Ascending aorta (tissue), 2 donors: ENCODE measurements at places on chromosomes 11 and 22. TPM values are rescaled to one million over a fixed set of nuclear protein-coding genes. Genes with fewer than 3 reads are reported as not detected.

DNA sequence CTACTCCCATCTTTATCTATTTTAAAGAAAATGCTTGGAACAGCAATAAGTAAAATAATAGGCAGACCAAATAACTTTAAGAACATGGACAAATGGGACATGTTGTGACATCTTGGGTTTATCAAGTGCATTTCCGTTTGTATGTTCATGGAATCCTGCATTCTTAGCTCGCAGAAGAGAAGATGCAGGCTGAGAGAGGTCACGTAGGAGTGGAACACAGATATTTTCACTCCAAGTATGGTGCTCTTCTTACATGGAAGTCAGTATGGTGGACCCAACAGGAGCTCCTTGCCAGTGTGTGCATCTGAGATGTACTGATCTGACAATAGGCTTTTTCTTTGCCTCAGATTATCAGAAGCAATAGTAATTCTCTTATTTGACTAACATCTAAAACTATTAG lies 1.7 kb downstream of the E2F8 start:
- H3K27ac ChIP-seq = no peak overlapping the region
- peaks cover 23% of the 10 kb centered on the region for H3K27me3 ChIP-seq
- no peak overlapping the region for H3K4me3 ChIP-seq
- no peak for DNase-seq
- peaks cover 17% of the 10 kb centered on the region for H3K4me1 ChIP-seq
- H3K36me3 ChIP-seq = no peaks in the 10 kb centered on the region

DNA sequence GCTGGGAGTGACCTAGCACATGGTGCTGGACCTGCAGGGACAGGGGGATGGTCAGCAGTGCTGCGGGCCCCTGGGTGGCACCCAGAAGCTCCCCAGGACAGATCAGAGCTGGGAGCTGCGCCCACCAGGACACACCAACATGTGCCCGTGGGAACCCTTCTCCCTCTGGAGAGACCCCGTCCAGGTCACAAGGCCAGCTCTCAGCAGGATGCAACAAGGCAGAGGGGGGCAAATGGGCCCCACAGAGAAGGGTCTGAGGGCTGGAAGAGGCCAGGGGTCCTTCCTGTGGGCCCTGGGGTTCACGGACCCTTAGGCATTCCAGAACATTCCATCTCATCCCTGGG lies 6.2 kb downstream of the DUSP8 start:
- DNase-seq = no peak
- no peak overlapping the region for H3K27ac ChIP-seq
- no peak overlapping the region for H3K4me3 ChIP-seq
- no peaks in the 10 kb centered on the region for H3K27me3 ChIP-seq

DNA sequence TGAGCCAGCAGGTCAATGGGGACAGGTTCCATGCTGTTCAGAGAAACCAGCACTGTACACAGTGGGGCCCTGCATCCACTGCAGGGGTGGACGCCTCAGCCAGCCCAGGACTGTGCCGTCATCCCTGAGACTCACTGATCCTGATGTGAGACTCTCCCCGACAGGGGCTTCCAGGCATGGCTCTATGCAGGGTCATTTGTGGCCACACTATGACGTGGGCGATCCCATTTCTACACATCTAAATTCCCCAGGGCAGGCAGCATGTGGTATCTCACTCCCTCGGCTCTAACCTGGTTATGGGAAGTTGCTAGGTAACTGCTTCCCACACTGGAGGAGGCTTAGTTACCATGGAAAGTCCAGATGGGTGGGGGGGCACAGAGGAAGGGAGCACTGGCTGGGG lies 14.2 kb upstream of the FAM83F start:
- no peaks in the 10 kb centered on the region for H3K4me1 ChIP-seq
- DNase-seq = no peak
- H3K4me3 ChIP-seq = no peak overlapping the region
- no peaks in the 10 kb centered on the region for H3K36me3 ChIP-seq
- no peak overlapping the region for H3K27ac ChIP-seq
- H3K27me3 ChIP-seq = no peaks in the 10 kb centered on the region

DNA sequence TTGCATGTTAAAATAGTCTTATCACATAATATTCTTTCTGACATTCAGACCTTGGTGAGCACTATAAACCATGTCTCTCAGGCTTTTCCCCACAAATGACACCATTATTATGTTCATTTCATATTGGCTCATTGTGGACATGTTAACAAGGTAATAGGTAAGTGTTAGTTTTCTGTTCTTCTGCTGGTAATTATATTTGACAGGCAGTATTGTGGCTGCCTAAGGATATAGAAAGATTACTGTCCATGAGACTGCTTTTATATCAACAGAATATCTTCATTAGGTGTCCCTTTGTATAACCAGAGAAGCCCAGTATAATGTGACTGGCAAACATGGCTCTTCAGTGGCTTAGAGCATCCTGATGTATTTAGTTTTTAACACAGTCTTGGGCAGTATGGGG lies 590.7 kb downstream of the NELL1 start:
- no peaks in the 10 kb centered on the region for H3K27me3 ChIP-seq
- no peaks in the 10 kb centered on the region for H3K36me3 ChIP-seq
- H3K4me1 ChIP-seq = no peaks in the 10 kb centered on the region
- H3K27ac ChIP-seq = no peak overlapping the region
- no peak overlapping the region for H3K4me3 ChIP-seq
- DNase-seq = no peak

- H3K4me1 ChIP-seq = no peaks in the 10 kb centered on the region
- peaks cover 14% of the 10 kb centered on the region for H3K36me3 ChIP-seq
- no peak overlapping the region for H3K4me3 ChIP-seq
- no peaks in the 10 kb centered on the region for H3K27me3 ChIP-seq
- H3K27ac ChIP-seq = no peak overlapping the region
These were observed 6.8 kb downstream of the MAP4K2 start for GRCh38 chr11:64796047-64796756.

DNA sequence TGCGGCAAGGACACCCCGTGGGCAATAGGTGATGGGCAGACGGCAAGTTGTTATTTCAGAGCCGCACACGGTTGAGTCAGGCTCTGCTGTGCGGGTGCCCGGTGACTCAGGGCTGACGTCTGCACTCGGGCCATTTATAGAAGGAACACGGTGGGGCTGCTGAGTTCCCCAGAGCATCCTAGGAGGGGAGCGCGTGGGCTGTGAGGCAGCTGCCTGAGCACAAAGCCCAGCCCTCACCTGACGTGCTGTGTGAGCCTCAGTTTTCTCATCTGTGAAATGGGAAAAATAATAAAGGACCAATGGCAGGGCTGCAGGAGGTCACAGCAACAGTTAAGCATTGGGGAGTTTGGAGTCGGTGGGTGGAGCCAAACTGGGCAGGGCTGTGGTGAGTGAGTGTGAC lies 11.3 kb upstream of the RHOD start:
- H3K4me1 ChIP-seq = no peaks in the 10 kb centered on the region
- DNase-seq = peak; percentile 33

- no peak for DNase-seq
- H3K4me3 ChIP-seq = no peak overlapping the region
- H3K4me1 ChIP-seq = no peaks in the 10 kb centered on the region
- H3K27ac ChIP-seq = no peak overlapping the region
- H3K36me3 ChIP-seq = no peaks in the 10 kb centered on the region
These were observed 117.3 kb upstream of the POU2AF2 start for GRCh38 chr11:111128076-111128870.

DNA sequence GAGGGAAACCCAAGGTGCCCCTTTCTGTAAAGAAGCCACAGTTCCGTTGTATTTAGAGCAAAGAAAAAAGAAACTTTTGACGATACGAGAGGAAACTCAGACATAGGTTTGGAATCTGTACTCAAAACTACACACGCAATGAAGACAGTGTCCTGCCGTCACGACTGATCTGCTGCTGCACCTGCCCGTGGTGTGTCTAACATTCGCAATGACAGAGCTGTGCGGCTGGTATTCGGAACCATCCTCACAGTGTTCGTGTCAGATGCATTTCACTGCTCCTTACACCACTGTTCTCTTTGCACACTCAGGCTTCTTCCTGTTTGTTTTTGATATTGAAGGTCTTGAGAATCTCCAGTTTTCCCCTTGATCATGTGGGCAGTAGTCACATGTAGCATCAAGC lies 84.8 kb downstream of the RTL6 start:
- no peaks in the 10 kb centered on the region for H3K4me1 ChIP-seq
- H3K36me3 ChIP-seq = no peaks in the 10 kb centered on the region
- no peak overlapping the region for H3K27ac ChIP-seq
- H3K4me3 ChIP-seq = no peak overlapping the region
- no peak for DNase-seq

- no peaks in the 10 kb centered on the region for H3K4me1 ChIP-seq
- no peaks in the 10 kb centered on the region for H3K27me3 ChIP-seq
- H3K36me3 ChIP-seq = no peaks in the 10 kb centered on the region
- no peak overlapping the region for H3K27ac ChIP-seq
- no peak overlapping the region for H3K4me3 ChIP-seq
These were observed 301.9 kb downstream of the OPCML start for GRCh38 chr11:133230431-133230830.

DNA sequence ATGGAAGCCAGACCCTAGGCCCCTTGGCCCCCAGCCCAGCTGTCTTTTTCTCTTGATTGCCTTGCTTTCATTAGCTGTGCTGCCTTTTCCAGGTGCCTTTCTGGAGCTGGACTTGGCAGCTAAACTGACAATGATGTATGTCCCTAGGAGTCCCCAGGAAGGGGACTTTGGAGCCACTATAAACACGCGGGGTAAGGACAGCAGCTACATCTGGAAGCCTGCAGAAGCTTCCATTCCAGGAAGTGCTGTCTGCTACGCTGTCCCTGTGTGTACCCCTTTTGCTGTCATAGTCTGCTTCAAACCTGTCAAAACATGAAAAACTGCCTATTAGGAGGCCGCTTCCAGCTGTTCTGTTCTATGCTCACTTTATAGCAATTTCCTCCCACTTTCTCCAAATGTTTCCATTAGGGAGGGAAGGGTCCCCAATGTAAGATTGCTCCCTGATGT lies 153.3 kb upstream of the RAG2 start:
- H3K27me3 ChIP-seq = no peaks in the 10 kb centered on the region
- H3K4me1 ChIP-seq = no peaks in the 10 kb centered on the region
- no peaks in the 10 kb centered on the region for H3K36me3 ChIP-seq

DNA sequence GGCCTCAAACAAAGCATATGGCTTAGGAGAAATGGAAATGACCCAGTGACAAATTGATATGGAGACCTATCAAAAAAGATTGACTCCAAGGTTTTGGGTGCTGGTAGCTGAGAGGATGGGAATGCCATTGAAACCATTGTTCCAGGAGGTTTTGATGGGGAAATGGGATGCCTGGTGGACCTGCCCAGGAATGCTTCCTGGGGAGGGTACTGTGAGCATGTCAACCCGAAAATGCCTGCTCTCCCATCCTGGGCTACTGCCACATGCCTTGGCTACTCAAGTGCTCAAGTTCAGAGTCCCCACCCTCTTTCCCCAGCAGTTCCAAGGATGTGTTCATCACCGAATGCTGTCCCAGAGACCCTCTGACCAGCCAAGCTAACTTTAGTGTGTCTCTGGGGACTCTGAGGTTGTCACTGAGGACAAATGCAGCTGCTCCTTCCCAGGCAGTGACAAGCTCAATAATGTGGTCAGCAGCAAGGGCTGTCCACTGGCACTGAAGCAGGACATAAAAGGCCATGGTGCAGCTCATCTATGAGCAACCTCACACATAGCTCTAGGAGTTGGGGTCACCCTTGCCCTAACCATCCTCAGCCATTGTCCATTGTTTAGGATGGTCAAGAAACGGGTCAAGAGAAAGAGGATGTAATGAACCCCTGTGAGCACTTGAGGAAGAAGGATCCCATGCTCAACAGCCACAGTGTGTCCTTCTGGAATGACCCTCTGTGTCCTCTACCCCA lies 83.7 kb downstream of the TRIM29 start:
- peak; percentile 9 for DNase-seq
- no peak overlapping the region for H3K4me3 ChIP-seq
- no peaks in the 10 kb centered on the region for H3K4me1 ChIP-seq
- H3K27ac ChIP-seq = no peak overlapping the region

GRCh38 chr22:25930083-25930482 lies 188.1 kb downstream of the MYO18B start:
- H3K4me3 ChIP-seq = no peak overlapping the region
- H3K4me1 ChIP-seq = no peaks in the 10 kb centered on the region
- no peaks in the 10 kb centered on the region for H3K27me3 ChIP-seq
- no peaks in the 10 kb centered on the region for H3K36me3 ChIP-seq

GRCh38 chr22:37545703-37546436 lies 14.4 kb upstream of the CDC42EP1 start:
- no peaks in the 10 kb centered on the region for H3K36me3 ChIP-seq
- DNase-seq = peak; percentile 96
- H3K4me3 ChIP-seq = peak overlapping the region; percentile 35

DNA sequence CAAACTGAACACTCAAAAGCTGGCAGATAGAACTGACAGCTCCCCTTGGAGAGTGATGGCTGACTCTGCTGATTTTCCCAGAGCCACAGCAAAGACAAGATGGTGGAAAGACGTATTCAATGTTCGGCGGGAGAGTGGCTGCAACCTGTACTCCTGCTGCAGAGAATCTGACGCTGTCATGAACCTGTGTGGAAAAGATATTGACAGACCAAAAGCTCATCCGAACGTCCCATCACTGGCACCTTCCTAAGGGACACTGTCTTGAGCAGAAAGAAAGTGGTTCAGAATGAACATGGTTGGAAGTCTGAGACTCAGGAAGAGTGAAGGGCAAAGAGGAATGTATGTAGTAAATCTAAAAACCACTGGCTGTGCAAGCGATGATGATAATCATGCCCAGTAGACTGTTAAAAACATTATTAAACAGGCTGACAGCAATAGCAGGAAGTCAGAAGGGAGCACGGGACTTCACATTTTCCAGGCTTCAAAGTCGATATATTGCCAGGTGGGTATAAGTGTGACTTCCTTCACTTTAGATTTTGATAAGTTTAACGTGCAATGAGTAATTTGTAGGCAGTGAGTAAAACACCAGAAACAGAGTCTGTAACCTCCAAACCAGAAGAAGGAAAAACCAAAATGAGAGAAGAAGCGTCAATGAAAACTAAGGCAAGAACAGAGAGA lies 6.2 kb upstream of the IL17REL start:
- no peaks in the 10 kb centered on the region for H3K36me3 ChIP-seq
- H3K27ac ChIP-seq = no peak overlapping the region
- no peak for DNase-seq
- no peaks in the 10 kb centered on the region for H3K4me1 ChIP-seq
- H3K27me3 ChIP-seq = peaks cover 12% of the 10 kb centered on the region

GRCh38 chr11:1279674-1280055 lies 29.8 kb downstream of the TOLLIP start:
- H3K27me3 ChIP-seq = no peaks in the 10 kb centered on the region
- peaks cover 5% of the 10 kb centered on the region for H3K4me1 ChIP-seq
- no peak overlapping the region for H3K4me3 ChIP-seq
- H3K36me3 ChIP-seq = peaks cover 56% of the 10 kb centered on the region

OR5A1 gene
- not detected for total RNA-seq

ISX gene
- total RNA-seq = not detected

RAB39A gene
- total RNA-seq = not detected
